Activated CD8-positive, alpha-beta memory T cell treated with anti-CD3 and anti-CD28 coated beads for 4 hours (primary cell): ENCODE measurements at places on chromosomes 7 and 10.

DNA sequence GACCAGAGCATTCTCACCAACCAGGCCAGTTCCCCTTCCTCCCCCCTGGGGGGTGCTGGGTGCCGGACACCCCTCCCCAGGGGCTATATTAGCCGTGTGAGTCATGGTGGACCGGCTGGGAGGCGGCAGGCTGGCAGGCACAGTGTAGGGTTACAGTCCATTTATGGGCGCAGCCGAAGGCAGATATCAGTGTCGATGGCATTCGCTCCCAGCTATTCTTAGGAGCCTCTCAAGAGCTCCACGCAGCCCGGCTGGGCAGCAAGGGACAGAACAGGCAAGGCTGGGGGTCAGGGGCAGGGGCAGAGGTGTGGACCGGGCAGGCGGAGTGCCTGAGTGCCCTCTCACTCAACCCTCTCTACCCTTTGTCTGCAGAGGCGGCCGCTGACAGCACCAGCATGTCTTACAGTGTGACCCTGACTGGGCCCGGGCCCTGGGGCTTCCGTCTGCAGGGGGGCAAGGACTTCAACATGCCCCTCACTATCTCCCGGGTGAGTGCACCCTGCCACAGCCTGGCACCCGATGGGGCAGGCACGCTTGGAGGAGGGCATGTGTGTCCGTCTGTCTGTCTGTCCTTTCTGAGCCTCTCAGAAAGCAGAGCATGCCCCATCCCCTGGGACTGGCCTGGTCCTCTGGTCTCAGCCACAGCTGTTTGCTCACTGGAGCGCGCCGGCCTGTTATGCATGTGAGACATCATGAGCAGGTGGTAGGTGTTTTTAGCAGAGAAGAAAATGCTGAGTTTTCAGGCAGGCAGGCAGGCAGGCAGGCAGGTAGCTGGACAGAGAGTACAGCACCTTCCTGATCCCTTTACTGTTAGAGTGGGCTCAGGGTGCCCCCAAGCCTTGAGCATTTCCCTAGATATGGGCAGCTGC is at the start of gene LDB3:
Gene LDB3, plus strand, starts transcription at position 215 of the 869 bp plus-strand sequence. Its CDS starts 181 bp downstream, at position 396.
- DNase-seq, result no peak

DNA sequence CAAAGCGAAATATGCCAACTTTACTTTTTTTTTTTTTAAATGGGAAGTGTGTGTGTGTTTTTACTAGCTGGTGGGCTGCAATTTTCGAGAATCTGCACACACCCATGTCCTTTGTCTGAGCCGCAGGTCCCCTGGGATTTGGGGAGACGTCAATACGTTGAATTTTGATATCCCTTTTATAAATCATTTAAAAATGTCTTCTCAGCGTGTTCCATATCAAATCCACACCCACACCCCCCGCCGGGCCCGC is 404 bp upstream of the FMC1 start:
- no peak for DNase-seq

GRCh38 chr7:135248546-135248945 is 14.9 kb downstream of the STRA8 start:
- DNase-seq, result no peak

DNA sequence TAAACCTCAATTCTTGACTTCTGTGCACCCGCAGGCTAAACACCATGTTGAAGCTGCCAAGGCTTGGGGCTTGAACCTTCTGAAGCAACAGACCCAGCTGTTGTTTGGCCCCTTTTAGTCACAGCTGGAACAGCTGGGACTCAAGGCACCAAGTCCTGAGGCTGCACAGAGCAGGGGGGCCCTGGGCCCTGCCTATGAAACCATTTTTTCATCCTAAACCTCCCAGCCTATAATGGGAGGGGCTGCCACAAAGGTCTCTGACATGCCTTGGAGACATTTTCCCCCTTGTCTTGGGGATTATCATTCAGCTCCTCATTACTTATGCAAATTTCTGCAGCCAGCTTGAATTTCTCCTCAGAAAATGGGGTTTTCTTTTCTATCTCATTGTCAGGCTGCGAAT is 31.8 kb downstream of the LMBR1 start:
- DNase-seq, result no peak

GRCh38 chr10:57979956-57980355 is 287.7 kb downstream of the IPMK start:
- DNase-seq, result no peak

- no peak for DNase-seq
Measured at GRCh38 chr7:125112850-125113249, 183.2 kb upstream of the POT1 start.

GRCh38 chr10:67735430-67735829 is 39.4 kb upstream of the CTNNA3 start:
- DNase-seq, result no peak

DNA sequence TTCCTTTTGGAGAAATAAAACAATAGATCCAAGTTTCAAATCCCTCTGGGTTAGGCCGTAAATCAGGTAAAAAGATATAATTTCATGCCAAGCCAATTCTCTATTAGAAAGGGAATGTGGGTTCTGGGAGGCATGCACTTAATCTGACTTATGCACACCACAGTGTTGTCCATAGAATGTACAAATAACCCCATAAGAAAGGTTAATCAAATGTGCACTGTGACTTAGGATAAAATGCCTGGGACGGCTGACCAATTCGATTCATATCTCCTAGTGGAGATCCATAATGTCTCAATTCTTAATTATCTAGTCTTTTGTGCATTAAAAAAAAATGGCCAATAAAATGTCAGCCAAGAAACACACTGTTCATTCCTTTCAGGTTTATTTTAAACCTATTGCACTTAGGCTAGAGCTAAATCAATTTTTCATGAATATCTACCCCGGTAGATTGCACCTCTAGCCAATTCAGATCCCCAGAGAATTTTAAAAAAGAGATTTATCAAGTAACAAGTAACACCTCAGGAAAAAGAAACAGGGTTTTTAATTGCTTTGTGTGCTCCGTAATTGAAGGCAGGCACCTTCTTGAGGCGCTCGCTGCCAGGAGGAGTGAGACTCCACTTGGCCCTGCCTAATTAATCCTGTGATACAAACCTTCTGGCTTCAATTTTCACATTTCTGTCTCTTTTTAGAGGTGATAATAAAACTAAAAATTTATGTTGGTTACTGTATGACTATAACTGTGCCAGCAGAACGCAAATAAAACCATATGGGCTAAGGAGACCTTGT is 265.1 kb downstream of the ETV1 start:
- no peak for DNase-seq

GRCh38 chr7:108124820-108125219 is 5.3 kb downstream of the LAMB4 start:
- DNase-seq, result no peak

DNA sequence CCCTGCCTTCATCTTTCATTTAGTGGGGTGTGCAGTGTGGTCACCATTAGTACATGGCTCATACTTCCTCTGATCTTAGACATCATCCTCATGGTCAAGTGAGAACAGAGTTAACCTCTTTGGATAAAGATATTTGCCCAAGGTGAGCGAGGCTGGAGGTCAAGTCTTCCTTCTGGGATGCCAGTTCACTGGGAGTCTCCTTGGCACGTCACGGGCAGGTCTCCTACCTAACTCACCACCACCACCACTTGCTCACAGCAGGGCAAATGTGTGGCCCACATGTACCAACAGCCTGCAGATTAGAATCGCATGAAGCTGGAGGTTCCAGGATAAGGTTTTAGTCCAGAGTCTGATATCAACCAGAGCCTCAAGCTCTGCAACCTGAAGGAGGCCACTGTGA is 164.6 kb downstream of the USP6NL start:
- no peak for DNase-seq

- no peak for DNase-seq
Measured at GRCh38 chr10:5485290-5485689, 14.1 kb downstream of the CALML5 start.

GRCh38 chr7:105782391-105783042 is 93.9 kb downstream of the ATXN7L1 start:
- no peak for DNase-seq

- DNase-seq, result no peak
Measured at GRCh38 chr10:111290649-111291048, 213.8 kb downstream of the ADRA2A start.

- DNase-seq, result no peak
Measured at GRCh38 chr10:123604506-123604905, 61.6 kb upstream of the GPR26 start.

- no peak for DNase-seq
Measured at GRCh38 chr10:114087655-114088054, 44.0 kb downstream of the ADRB1 start.

DNA sequence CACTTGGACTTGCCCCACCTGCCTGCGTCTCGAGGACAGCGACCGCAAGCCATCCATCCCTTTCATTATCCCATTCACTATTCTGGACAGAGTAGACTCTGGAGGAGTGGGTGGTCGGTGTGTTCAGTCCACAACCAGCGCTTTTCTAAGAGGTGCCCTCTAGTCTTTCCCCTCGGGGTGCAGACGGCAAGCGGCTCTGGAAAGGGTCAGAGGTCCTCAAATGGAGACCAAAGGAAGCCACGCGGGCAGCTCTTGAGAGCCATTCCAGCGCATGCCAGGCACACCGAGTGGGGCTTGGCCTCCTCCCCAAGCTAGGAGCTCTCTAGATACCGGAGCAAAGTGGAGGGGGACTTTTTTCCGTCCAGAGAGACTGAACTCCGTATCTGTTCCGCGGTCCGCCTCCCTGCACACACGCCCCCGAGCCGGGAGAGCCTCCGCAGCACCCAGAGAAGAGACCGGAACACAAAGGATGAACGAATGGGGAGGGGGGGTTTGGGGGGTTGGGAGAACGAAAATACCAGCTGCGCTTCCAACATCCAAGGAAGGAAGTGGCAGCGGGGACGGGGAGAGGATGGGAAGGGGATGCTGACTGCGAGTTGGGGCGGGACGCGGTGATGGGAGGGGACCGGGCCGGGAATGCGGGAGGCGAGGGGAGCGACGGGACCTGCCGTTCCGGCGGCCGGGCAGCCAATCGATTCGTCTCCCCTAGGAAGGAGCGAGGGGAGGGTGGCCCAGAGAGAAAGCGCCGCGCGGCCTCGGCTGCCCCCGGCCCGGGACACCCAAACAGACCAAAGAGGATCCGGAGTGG is 515 bp downstream of the GSDME start:
- DNase-seq, result no peak

DNA sequence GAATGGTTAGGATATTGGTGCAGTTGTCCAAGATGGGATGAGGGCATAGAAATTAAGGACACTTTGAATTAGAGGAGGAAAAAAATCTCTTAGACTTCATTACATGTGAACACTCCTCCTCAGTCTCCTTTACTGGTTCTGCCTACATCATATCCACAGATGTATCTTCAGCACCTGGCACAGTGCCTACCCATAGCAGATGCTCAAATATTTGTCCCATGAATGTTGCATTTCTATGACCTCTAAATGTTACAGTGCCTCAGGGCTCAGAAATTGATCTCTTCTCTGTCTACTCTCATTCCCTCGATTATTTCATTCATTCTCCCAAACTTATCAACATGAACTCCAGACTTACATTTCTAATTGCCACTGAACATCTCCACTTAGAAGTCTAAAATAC is 17.1 kb downstream of the CNNM1 start:
- no peak for DNase-seq
